NCI-H82 (cell line): ENCODE measurements at places on chromosomes 5 and 9.

DNA sequence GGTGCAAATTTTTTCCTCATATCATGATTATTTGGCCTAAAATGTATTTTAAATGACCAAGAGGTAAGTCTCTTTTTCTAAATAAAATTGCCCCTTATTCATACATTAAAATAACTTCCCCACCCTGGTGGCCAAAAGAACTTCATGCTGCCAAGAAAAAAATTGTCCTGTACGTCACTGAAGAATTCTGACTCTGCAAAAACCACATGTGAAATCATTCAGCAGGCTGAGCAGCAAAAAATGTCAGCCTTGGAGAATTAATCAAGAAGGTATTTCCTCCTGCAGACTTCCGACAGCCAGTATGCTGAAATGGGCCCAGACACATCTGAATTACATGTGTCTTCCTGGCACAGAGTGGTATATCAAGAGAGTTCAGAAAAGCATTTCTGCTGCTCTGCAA is 94.6 kb upstream of the HMHB1 start:
- DNase-seq: no peak

- no peak for DNase-seq
Observed at GRCh38 chr9:130743656-130744055, 50.1 kb downstream of the EXOSC2 start.

DNA sequence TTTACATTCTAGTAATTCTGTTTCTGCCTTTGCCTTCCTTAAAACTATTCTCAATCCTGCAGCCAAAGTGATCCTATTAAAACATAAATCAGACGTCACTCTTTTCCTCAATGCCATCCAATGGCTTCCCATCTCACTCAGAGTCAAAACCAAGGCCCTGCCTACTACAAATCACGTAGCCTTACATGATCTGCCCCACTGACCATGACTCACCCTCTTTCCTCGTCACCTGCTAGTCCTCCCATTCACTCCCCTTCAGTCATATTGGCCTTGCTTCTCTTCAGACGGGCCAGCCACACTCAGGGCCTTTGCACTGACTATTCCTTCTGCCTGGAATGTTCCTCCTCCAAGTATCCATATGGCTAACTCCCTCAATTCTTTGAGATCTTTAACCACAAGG is 39.0 kb upstream of the DMXL1 start:
- DNase-seq: no peak

DNA sequence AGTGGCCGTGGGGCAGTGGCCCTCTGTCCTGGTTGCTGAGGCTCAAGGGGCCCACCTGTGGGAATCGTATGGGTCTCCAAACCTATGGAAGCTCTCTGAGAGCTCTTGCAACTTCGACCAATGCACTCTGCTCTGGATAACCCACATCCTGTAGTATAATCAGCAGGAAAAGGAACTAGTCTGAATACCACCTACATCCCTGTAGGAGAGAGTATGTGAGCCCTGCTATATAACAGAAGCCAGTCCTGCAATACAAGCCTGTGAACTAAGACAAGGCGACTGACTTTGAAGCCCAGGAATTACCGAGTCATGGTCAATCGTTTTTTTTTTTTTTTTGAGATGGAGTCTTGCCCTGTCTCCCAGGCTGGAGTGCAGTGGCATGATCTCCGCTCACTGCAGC is 29.8 kb upstream of the BICD2 start:
- DNase-seq: no peak

GRCh38 chr9:133788819-133789717 is 50.9 kb upstream of the SARDH start:
- no peak for DNase-seq

GRCh38 chr5:17360879-17361278 is 137.2 kb upstream of the TAF11L2 start:
- DNase-seq: peak; percentile 32

DNA sequence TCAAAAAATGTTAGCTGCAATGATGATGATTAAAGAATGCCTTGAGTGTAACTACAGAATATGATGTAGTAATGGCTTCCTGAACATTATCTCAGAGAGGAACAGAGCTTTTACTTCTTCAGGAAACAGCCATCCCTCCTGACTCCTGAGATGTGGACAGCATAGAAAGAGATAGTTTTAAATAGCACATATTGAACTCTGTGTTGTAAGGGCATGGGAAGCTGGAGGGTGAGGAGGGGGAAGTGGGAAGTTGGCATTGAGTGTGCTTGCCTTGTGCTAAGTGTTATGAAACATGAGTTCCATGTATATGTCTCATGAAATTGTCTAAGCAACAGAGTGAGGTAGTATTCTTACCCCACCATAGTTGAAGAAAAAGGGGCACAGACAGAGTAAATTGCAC is 161.5 kb upstream of the SLC28A3 start:
- no peak for DNase-seq

DNA sequence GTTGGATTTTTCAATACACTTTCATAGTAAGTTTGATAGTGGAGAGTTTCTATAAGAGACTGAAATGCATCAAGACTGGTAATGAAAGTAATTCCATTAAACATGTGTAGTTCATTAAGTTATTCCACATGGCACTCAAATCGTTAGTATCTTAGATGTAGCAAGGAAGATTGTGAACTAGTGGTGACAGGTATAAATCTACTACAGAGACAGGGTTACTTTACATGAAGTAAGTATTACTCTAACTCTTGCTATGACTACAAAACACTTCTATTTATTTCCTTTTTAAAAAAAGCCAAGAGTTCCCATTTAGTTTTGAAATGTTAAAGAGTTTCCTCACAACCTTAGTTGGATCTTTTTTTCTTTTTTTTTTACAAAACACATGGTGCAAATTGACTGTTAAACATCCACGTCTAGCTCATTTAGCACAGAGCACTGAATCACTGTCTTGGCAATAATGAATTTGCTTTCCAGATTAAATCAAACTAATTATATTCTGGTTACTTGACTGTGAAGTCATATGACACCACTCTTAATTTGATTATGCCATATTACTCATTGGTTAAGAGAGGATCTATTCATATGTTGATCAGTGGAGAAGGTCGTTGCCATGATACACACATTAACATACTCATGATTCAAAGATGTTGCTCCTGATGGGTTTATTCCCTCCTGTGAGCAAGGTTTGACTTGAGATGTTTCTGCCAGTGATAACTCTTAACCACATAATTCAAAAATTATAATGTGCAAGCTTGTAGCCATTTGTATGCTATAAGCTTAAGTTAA is 644.8 kb downstream of the EFNA5 start:
- no peak for DNase-seq

- DNase-seq: no peak
Observed at GRCh38 chr5:37777432-37778130, 62.3 kb downstream of the GDNF start.

DNA sequence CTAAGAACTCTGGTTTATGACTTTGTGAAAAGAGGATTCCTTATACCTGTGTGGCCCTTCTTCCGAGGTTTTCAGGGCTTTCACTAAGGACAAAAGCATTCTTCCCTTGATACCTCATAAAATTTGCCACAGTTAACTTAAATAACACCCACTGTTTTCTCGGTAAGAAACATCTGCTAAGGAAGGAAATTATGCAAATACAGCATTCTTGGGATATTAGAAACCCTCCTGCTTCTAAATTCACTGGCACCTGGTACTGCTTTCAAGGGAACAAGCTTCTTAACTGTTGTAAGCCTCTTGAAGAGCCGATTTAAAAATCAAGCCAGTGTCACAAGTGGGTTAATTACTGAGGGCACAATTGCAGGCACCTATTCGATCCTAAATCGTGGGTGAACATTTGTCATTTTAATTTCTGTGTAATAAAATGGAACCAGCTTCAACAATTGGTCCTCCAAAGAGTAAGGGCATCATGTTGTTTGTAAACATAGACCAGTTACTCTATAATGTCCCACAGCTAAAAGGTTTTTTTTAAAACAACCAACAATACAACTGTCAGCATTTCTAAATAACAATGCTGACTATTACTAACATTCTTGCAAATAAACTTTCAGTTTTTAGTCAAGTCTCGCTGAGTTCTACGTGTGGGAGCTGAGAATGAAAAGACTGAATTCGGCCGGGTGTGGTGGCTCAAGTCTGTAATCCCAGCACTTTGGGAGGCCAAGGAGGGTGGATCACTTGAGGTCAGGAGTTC is 26.6 kb downstream of the AK3 start:
- peak; percentile 42 for DNase-seq

DNA sequence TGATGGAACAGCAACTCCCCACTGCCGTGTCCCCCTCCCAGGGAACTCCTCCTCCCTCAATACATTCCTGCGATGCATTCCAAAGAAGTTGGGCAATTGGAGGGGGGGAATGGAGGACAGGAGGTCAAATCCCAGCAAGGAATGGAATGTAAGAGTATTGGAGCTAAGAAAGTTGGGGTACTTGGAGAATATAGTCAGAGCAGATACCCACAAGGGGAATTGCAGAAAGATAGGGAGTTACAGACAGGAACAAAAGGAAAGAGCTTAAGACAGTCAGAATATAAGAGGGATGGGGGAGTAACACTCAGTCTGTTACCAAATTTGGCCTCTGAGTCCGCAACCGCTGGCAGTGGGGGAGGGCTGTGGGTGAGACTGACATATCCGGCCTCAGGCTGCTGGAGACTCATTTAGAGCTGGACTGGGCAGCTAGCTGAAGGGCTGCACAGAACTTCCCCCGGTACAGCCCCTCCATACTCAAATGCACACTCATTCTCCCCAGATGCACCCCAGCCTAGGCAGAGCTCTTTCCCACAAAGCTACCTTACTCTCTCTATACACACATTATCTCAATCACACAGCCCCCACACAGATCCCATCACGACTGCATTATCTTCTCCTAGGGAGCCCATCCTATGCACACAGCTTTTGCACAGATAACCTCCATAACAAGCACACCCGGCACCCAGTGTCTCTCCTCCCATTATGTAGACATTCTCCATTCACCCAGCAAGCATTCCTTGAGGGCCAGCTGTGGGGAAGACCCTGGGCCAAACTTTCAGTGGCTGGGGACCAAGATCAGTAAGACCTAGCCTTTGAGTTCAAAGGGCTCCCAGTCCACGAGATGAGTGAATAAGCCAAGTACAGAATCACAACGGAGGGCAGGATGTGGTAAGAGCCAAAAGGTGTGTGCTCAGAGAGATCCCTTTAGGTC is 3.7 kb downstream of the TLN1 start:
- no peak for DNase-seq

- DNase-seq: no peak
Observed at GRCh38 chr5:58455066-58455465, 4.8 kb downstream of the PLK2 start.

DNA sequence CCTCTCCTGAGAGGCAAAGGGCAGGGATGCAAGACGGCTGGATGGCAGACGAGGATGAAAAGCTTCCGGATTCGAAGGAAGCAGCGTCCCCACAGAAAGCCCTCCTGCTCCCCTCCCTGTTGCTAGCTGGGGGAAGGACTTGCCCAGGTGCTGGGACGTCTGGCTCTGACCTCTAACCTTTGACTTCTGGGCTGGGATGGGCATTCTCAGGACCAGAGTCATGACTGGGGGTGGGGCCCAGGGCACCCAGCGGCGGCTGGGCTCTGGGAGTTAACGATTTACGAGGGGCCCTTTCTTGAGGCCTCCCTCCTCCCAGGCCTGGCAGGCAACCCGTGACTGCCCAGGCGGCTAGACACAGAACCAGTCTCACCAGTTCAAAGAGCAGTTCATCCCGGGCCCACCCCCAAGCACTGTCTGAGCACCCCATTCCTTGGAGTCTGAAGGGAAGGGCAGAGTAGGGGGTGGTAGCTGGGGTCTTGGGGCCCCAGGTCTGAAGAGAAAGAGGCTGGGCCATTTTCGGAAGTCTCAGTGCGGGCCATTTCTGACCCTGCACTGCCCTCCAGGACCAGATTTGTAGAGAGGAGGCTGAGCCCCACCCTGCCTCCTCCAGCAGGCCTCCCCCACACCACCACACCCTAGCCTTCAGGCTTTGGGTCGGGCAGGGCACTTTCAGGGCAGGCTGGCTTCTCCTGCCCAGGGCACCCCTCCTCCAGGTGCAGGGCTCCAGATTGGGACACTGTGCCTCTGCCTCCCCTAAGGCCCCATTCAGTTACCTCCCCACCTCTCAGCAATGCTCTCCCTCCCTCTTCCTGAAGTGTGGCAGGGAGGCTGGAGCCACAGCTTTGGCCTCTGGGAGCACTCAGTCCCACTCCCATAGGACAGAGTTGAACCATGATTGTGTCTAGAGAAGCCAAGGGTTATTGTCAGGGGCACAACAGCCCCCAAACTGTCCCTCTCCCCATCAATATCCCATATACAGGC is 5.0 kb upstream of the CXXC5 start:
- no peak for DNase-seq

GRCh38 chr5:82540301-82540700 is 262.1 kb upstream of the RPS23 start:
- no peak for DNase-seq

DNA sequence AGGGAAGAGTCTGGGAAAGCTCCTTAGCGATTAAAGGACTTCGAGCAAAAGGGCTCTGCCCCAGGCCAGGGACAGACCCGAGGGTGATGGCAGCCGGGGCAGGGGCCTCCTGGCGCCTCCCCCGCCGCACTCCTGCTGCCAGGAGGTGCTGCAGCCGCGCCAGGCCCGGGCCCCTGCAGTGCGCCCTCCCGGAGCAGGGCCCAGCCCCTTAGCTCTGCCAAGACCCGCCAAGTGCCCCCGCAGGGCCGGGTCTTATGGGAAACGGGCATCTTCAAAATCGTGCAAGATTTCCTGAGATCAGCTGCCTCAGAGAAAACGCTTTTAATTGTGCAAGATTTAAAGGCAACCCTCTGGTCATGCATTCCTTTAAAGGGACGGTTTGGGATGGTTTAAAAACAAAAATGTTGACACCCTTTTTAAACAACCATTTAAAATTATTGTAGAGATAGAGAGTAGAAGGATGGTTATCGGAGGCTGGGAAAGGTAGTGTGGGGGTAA is 52.4 kb downstream of the CDC14B start:
- no peak for DNase-seq

DNA sequence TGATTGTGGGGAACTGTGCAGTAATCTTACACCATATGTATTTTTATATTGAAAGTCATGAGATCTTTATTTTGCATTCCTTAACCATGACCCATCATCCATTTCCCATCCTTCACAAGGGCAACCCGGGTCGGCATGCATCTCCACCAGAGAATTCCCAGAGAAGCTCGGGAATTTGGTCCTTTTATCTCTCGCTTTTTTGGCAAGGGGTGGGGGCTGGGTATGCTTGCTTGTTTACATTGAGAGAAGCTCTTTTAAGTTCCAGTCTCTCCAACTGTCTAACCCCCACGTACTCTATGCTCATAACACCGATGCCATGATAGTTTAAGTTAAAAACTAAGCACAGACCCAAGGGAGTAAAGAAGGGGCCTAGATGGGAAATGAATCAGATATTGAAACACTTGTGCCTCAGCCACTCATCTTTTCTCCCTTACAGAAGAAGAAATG is 109.9 kb upstream of the NFIB start:
- DNase-seq: no peak
